SJCRH30 (cell line): ENCODE measurements at places on chromosomes 7 and 10. TPM values are rescaled to one million over a fixed set of nuclear protein-coding genes. Genes with fewer than 3 reads are reported as not detected.

- peaks cover 56% of the 10 kb centered on the region for H3K4me1 ChIP-seq
- H3K27ac ChIP-seq: peak overlapping the region; percentile 60
- no peaks in the 10 kb centered on the region for H3K36me3 ChIP-seq
These were observed 15.8 kb downstream of the BTBD16 start for GRCh38 chr10:122286867-122287266.

- no peaks in the 10 kb centered on the region for H3K4me1 ChIP-seq
- peaks cover 18% of the 10 kb centered on the region; the same call in 1 of the 2 replicates for H3K27me3 ChIP-seq
- no peak overlapping the region for H3K27ac ChIP-seq
- DNase-seq: no peak
- no peak overlapping the region for H3K4me3 ChIP-seq
- H3K36me3 ChIP-seq: no peaks in the 10 kb centered on the region
These were observed 175.7 kb upstream of the INHBA start for GRCh38 chr7:41878309-41879295.

DNA sequence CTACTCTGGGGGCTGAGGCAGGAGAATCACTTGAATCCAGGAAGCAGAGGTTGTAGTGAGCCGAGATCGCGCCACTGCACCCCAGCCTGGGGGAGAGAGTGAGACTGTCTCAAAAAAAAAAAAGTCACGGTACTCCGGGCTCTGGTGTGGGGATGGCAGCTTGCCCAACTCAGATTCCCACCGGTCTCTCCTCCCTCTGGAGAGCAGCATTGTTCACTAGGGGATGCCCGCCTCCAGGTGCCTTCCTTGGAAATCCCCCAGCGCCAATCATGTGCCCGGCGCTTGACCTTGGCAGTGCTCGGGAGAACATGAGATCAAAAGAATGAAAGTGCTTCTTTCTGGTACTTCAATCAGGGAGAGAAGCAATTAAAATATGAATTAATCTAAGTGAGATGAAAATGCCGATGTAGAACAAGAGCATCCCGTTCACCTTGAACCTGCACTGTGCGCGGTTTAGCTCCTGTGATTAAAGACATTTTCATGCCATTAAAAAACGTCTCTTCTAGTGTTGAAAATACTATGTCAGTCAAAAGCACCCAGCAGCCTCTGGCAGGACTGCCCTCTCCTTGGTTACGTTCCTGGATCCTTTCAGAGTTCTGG, 1127.3 kb upstream of the AUTS2 start:
- H3K36me3 ChIP-seq: no peaks in the 10 kb centered on the region
- no peaks in the 10 kb centered on the region; the same call in 1 of the 2 replicates for H3K27me3 ChIP-seq
- H3K27ac ChIP-seq: no peak overlapping the region
- no peak overlapping the region for H3K4me3 ChIP-seq

DNA sequence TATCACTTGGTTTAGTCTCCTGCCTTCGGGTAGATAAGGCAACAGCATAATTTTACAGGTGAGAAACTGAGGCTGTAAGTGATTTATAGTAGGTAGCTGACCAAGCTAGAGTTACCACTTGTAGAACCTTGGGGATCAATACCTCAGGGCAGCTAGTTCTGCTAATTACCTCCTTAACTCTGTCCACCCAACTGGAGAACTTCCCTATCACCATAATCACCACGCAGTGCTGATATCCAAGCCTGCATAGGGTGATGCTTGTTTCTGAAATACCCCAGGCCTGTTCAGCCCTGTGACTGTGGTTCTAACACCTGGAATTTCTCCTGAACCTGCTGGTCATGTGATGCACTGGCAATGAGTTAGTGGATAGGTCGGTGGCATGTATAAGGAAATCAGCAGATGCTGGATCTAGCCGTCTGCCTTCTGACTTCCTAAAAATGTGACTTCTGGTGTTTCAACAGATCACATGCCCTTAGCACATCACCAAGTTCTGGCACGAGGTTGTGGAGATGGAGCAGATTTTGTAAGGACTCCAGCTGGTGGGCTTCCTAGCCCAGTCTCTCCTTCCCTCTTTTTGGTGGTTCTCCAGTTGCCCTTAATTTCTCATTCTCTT, 15.3 kb downstream of the PLAU start:
- H3K27ac ChIP-seq: no peak overlapping the region
- peaks cover 13% of the 10 kb centered on the region for H3K4me1 ChIP-seq
- no peak for DNase-seq
- no peaks in the 10 kb centered on the region for H3K36me3 ChIP-seq
- H3K4me3 ChIP-seq: no peak overlapping the region

DNA sequence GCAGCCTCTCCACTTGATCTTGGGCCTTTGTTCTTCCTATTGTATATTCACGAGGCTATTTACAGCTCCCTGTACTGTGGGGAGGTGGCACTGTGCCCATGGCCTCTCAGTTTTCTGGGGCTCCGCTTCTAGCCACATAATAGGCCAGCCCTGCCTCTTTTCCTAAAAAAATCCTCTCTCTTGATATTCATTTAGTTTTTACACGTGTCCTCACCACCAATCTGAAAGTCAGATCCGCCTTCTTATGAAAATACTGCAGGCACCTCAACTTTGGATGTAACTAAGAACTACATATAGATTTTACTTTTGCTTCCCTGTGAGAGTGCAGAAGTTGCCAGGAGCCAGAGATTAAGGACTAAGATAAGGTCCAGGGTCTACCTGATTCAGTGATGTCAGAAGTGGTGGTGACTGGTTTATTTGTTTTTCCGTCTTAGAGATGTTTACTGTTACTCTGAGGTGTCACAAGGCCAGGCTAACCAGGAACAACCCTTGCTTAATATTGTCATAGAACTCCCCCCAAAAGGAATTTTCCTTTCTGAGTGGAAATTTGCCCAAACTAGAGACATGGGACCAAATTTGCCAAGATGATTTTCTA, 7.8 kb downstream of the BAMBI start:
- no peaks in the 10 kb centered on the region for H3K36me3 ChIP-seq
- DNase-seq: no peak
- H3K4me1 ChIP-seq: no peaks in the 10 kb centered on the region
- no peak overlapping the region for H3K27ac ChIP-seq

DNA sequence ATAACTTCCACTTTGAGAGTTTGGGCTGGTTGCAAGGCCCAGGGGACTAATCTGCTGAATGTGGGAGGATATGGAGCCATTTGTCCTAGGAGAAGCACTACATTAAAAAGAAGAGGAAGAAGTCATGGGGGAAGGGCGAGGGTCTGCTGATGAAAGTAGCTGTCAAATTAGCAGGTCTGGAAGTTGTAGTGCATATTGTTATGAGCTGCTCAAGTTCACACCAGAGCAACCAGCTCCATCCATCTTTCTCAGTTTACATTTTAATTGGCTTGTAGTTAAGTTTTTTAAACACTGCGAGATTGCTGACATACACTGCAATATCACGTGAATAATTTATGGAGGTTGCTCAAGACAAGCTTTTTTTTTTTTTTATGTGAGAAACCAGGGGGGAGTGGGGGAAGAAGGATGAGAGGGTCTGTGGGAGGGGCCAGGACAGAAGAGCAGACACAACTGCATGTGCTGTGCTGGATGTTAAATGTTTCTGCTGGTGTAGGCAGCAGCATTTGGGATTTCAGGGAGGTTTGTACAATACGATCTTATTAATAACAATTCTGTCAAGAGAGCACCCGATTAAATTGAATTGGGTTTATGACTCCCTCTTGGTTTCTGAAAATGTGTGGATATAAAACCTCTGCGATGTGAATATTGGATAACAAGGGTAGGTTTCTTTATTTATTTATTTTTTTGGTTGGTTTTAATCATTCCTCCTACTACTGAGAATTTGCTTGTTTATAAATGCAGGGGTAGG, 759.0 kb upstream of the GALNT17 start:
- H3K27ac ChIP-seq: no peak overlapping the region
- DNase-seq: no peak
- no peaks in the 10 kb centered on the region for H3K4me1 ChIP-seq

DNA sequence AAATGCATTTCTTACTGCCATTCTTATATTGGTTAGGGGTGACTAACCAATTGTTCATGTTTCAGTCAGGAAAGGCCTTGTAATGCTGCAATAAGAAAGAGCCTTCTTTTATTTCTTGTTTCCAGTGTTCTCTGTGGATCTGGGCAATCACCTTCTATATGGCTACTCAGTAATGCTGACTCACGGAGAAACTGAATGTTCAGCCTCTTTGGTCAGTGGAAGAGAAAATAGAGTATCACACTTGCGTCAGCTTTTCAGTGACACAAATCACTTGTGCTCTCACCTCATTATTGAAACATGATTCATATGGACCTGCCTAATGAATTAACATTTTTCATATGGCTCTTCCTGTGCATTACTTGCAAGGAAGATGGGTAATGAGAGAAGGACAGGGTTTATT, 243.9 kb upstream of the POT1 start:
- H3K36me3 ChIP-seq: no peaks in the 10 kb centered on the region; the same call in 1 of the 2 replicates
- H3K27me3 ChIP-seq: no peaks in the 10 kb centered on the region
- no peak for DNase-seq
- H3K4me3 ChIP-seq: no peak overlapping the region
- H3K4me1 ChIP-seq: no peaks in the 10 kb centered on the region

DNA sequence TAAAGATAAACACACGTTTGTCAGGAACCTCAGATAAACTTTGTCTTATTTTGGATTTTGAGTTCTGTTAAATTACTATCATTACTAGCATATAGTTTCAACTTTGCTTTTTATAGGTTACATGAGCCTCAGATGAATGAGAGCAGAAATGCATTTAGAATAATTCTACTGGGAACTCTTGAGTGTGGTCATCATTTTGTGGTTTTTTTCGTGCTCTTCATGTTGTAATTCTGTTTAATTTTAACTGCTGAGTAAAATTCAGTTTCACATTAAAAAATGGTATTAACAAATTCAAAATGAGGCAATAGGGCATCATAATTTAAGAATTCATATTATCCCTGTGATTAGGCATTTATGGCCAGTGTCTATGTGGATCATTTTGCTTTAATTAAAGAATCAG, 72.9 kb downstream of the GNAI1 start:
- no peak for DNase-seq
- H3K36me3 ChIP-seq: peaks cover 26% of the 10 kb centered on the region
- no peaks in the 10 kb centered on the region for H3K27me3 ChIP-seq
- peaks cover 34% of the 10 kb centered on the region for H3K4me1 ChIP-seq

DNA sequence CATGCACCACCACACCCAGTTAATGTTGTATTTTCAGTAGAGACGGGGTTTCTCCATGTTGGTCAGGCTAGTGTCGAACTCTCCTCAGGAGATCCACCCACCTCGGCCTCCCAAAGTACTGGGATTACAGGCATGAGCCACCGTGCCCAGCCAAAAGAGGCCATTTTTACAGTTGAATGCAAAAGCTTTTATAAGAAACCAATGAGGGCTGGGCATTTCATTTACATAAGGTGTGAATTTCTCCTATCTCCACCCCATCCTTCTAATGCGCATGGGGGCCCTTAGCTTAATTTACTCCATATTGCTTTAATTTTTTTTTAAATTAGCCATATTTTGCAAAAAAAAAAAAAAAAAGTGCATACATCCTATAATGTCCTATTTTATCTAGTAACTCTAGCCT, 25.1 kb upstream of the EIF4H start:
- no peak overlapping the region for H3K27ac ChIP-seq
- no peaks in the 10 kb centered on the region for H3K4me1 ChIP-seq
- no peak overlapping the region for H3K4me3 ChIP-seq
- H3K36me3 ChIP-seq: no peaks in the 10 kb centered on the region
- no peaks in the 10 kb centered on the region for H3K27me3 ChIP-seq

DNA sequence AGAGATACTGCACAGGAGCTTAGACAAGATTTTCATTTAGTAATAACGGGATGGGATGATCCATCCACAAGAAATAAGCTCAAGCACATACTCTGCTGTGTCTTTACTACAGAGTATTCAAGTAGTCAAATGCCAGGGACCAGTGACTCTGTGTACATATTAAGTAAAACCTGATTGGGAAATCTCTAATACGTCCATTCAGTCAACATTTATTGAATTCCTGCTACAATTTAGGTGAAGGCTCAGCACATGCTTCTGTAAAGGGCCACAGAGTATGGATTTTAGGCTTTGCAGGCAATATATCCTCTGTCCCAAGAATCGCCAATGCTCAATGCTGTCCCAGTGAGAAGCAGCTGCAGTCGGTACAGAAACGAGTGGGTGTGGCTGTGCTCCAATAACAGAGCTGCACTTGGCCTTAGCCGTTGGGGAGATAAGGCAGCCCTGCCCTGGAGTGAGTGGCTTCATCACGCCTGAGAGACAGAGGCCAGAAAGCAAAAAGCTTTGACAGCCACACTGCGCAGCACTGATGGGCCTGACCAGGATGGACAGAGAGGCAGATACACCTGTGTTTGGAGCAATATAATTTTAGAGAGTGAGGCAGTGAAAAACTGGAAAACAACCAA, 186.8 kb downstream of the PARD3 start:
- H3K27ac ChIP-seq: no peak overlapping the region
- peak; percentile 29 for DNase-seq
- no peak overlapping the region for H3K4me3 ChIP-seq
- no peaks in the 10 kb centered on the region for H3K4me1 ChIP-seq
- no peaks in the 10 kb centered on the region for H3K36me3 ChIP-seq

DNA sequence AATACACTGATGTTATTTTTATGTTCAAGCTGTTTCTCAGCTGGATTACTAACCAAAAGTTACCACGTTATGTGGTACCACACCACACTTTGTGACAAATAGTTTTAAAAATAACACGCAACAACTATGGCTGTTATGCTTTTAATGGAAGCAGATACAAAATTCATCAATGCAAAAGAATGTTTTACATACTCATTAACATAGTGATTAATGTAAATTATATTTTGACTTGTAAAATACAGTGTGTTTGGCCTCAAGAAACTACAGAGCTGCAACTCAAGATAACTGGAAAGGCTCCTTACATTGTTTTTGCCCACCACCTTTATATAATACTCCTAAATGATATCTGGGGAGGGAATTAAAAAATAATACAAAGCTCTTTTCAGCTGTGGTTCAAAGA, 25.5 kb downstream of the NCOA4 start:
- H3K4me1 ChIP-seq: no peaks in the 10 kb centered on the region
- H3K27ac ChIP-seq: no peak overlapping the region
- no peaks in the 10 kb centered on the region for H3K27me3 ChIP-seq

DNA sequence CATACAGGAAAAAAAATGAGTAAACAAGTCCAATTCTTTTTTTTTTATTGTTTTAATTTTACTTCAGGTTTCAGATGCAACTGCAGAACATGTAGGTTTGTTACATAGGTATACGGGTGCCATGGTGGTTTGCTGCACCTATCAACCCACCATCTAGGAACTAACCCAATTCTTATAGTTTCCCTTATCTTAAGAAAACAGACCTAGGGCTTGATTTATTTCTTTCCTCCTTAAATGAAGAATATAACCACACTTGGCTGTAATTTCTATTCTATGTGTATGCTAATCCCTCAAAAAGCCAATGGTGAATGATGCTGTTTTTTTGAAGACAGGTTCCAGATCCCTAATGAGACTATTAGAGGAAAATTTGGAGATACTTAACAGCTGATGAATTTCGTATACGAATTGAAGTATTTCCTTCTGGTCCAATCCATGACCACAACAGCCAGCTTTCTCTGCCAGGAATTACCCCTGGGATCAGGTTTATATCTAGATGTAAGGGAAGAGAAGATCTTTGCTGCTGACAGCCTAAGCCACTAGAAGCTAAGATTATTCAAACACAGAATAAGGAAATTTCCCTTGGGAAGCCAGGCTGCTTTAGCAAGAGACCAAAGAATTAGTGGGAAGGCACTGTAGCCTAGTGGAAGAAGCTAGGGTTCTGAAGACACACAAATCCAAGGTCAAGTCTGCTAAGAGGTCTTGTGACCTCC, 115.8 kb downstream of the INHBA start:
- no peaks in the 10 kb centered on the region for H3K4me1 ChIP-seq
- no peak overlapping the region for H3K4me3 ChIP-seq
- no peak overlapping the region for H3K27ac ChIP-seq

- no peak overlapping the region for H3K4me3 ChIP-seq
- H3K4me1 ChIP-seq: no peaks in the 10 kb centered on the region
- no peak overlapping the region for H3K27ac ChIP-seq
- no peak for DNase-seq
These were observed 6.4 kb upstream of the ZNF398 start for GRCh38 chr7:149140831-149141230.

The C7orf33 gene
- 0.13 and 0.53 TPM in 2 replicates for total RNA-seq

The PLXNA4 gene
- total RNA-seq: 11.2 and 11.5 TPM in 2 replicates

The CAV2 gene
- total RNA-seq: 21.6 and 25.2 TPM in 2 replicates

The CHAT gene
- not detected in 2 replicates for total RNA-seq

The ZNF22 gene
- 37.9 and 39.0 TPM in 2 replicates for total RNA-seq

The CNNM1 gene
- total RNA-seq: not detected in 2 replicates
